Right ventricle myocardium superior (tissue), 1 donor: ENCODE measurements at places on chromosomes 1 and 21. TPM values are rescaled to one million over a fixed set of nuclear protein-coding genes. Genes with fewer than 3 reads are reported as not detected.

GRCh38 chr21:28971171-28971570, 21.5 kb downstream of the LTN1 start:
- DNase-seq: no peak

DNA sequence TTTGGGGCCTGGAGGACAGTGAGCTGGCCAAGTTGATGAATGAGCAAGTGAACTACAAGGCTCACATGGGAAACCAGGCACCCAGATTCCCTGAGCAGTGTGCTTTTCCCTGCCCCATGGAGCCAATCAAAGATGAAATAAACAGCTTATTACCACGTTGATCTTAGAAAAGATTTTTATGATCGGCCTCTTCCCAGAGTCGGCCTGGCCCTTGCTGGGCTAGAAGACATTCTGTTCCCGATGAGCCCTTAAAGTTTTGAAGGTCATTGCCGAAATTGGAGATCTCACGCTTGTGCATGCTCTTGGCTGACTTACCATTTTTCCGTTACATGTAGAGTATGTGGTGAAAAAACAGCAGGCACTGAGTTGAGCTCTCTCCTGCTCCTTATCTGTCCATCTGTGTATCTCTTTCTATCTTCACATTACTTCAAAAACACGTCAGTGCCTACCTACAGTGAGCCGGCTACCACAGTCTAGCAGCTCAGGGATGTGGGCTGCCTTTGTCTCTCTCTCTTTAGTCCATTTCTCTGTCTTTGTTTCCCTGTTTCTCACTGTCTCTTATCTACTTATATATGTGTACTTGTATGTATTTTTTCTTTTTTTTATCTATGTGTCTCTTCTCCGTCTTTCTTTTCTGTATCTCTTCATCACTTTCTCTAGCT, 248.8 kb upstream of the USP24 start:
- DNase-seq: no peak

- DNase-seq: no peak
These were observed 23.5 kb upstream of the SLAMF9 start for GRCh38 chr1:159977364-159978106.

TPM3 gene
- total RNA-seq: 80.9 TPM

DNA sequence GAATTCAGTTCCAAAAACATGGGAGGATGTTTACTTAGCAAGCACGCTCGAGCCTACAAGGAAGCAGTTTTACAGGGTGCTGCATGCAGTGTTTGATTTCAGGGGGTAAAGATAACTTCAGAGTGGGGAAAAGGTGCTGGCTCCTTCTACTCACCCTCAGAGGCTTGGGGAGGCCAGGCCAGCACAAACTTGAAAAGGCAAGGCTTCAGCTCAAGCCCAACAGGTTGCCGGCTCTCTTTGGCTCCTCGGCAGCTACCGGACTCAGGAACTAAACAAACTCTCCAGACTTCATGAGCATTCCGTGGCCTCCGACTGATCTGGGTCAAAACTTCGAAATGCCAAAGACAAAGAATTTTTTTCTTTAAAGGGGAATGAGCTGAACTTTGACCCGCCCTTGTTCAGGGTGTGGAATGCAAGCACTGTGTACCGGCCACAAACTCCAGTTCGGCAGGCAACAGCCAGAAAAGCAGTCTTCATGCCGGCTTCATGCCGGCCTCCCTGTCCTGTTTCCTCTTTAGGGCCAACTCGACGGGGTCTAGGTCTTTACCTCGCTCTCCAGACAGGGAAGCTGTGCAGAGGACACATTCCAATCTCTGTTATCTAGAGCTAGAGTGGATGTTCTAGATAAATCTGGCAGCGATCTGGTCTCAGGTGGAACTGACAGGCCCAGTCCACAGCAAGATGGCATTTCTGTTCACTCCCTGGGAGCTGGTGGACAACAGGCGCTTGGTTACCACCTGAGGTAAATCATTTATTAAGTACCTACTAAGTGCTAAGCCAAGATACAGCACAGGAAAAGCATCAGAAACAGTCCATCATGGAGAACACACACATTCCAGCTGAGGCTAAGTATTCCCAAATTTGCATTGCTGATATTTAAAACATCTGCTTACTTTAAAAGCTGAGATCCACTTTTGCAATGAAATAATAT, 75.0 kb downstream of the CD46 start:
- DNase-seq: peak; percentile 54

PKLR gene
- total RNA-seq: not detected

SIK1 gene
- total RNA-seq: 7.7 TPM

GRCh38 chr21:33299181-33299752, 25.5 kb upstream of the IFNAR1 start:
- no peak for DNase-seq

- no peak for DNase-seq
These were observed 1.3 kb downstream of the USP24 start for GRCh38 chr1:55213885-55214211.

DNA sequence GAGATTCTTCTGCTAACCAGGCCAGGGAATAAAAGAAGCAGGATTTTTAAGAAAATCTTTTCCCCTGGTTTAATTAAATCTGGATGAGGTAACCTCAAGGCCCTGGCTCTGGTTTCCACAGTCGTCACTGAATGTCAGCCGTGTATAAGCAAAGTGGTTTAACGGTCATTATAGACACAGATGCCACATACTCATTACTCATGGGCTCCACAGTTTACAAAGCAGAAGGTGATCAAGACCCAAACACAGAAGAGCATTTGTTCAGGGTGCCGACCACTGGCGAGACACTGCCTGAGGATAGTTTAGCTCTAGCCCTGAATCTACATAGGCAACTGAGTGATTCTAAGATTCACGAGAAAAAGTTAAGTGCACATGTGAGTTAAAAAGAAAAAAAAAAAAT, 27.8 kb upstream of the RAP1GAP start:
- no peak for DNase-seq

GPR61 gene
- total RNA-seq: 0.32 TPM

DNA sequence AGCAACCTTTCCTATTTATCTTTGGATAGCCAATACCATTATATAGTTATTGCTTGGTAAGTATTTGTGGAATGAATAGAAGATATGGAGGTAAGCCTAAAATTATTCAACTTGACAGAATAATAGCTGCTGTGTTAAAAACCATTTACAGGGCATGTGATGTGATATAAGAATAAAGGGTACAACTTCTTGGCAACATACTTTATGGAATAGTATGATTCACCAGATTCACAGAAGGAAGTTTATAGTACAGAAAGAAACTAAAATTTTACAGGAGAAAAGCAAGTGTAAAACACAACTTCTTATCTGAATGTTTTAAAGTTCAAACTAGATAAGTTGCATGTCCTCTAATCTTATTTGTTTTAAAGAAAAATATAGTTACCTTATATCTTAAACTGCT, 186.4 kb upstream of the ZRANB2 start:
- no peak for DNase-seq

- DNase-seq: no peak
These were observed 10.1 kb downstream of the ADAMTS5 start for GRCh38 chr21:26956813-26957212.

- DNase-seq: no peak
These were observed 175.6 kb downstream of the FCRL5 start for GRCh38 chr1:157376681-157377080.

DNA sequence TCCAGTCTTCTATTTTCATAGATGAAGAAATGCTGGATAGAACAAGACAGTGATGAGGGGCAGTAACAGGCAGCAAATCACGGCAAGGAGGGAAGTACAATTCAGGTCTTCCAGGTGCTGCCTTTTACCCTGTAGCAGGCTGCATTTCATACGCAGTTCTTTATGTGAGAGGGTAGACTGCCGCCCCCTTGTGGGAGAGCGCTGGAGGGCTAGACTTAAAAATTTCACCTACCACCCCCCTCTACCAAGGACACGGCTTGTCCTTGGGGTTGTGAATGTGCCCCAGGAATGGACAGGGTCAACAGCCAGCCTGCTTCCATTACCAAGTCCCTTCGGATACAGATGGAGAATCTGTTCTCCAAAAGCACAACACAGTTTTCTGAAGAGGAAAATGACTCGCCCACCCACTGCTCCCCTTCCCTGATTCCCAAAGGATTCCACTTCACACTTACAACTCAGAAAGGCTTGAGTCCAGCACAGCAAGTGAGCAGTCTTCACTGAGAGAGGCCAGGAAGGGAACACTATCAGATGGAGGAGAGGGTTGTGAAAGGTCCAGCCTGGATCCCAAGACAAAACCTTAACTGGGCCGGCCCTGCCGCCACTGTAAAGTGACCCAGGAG, 7.4 kb downstream of the WDR77 start:
- DNase-seq: no peak

LORICRIN gene
- not detected for total RNA-seq

ZNF683 gene
- total RNA-seq: not detected

DNA sequence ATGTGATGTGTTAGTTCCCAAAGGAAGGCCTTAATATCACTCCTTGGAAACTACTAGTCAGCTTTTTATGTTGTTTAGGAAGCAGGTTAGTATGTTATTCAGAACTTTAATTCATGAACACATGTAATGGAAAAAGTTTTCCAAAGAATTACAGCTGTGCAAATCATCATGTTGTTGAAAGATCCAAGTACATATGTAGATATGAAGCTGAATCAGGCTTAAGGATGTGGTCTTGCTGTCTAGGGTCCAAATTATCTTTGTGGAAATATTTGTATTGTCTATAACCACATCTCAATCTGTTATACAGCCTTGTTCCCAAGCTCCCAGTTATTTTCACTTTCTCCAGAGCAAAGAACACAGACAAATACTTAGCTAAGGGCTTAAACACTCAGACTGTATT, 231.6 kb downstream of the TPR start:
- DNase-seq: no peak

- no peak for DNase-seq
These were observed 637 bp downstream of the LYPLA2 start for GRCh38 chr1:23791516-23792047.

DNA sequence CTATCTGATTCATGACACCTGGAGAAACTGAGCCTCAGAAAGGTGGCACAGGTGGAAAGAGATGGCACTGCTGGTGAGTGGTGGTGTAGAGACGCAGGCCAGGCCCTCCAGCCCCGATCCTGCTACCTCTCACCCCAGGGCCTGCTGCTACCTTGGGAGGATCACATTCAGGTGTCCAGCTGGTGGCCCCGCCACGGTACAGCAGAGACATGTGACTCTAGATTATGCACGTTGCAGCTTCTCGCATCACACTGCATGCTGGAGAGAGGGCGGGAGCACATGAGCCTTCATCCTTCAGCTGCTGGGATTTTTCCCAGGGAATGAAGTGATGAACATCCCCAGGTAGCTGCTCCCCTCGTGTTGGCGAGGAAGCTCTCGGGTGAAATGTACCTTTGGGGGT, 32.9 kb downstream of the KAZN start:
- DNase-seq: no peak

DNA sequence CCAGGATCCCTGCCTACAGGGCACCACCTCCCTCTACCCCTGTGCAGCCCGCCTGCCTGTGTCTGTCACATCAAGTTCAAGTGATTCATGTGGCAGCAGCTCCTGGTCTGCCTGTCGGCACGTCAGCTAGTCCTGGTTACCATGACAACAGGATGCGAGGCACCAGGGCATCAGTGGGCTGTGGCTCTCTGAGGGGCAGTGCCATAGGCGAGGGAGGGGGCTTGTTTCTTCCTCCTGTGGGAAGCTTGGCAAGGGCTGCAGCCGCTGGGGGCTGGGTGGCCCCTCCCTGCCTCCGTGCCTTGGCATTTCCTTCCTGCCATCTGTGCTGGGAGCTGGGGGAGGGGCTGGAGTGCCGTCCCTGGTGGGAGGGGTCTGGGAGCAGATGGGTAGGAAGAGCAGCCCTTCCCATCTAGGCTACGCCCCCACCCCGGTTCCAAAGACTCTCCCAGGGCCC, 43.1 kb downstream of the FOXO6 start:
- peak; percentile 66 for DNase-seq

TFAP2E gene
- total RNA-seq: 0.27 TPM

DNA sequence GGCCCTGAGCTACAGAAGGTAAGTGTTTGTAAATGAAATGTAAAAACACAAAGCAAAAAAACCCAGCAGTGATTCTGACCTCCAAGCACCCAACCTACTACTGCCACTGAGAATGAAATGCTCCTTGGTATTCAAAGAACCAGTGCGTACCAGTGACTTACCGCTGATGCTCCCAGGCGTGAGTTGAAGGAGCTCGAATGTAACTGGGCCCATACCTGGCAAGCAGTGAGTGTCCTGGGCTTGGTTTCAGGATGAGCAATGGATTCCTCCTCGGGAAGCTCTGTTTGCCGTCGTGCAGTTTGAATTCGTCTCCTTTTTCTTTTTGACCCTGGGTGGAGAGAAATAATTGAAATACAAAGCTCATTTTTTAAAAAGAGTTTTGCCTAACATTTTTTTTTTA, 121.9 kb downstream of the ATG4C start:
- no peak for DNase-seq

TNFRSF14 gene
- total RNA-seq: 16.0 TPM

TGFB2 gene
- total RNA-seq: 1.5 TPM

C1orf185 gene
- total RNA-seq: not detected

CDA gene
- 3.5 TPM for total RNA-seq

GRCh38 chr1:47785561-47786271, 211.5 kb downstream of the TRABD2B start:
- DNase-seq: peak; percentile 55

GRCh38 chr1:68087184-68087583, 36.8 kb upstream of the DIRAS3 start:
- no peak for DNase-seq

- no peak for DNase-seq
These were observed 95.2 kb downstream of the TPTE start for GRCh38 chr21:10616535-10616934.

- no peak for DNase-seq
These were observed 111.3 kb downstream of the TNFSF18 start for GRCh38 chr1:172939475-172939874.

CDK18 gene
- total RNA-seq: 172 TPM

- no peak for DNase-seq
These were observed 425 bp downstream of the DDR2 start for GRCh38 chr1:162632698-162633080.

EDEM3 gene
- total RNA-seq: 17.8 TPM

DNA sequence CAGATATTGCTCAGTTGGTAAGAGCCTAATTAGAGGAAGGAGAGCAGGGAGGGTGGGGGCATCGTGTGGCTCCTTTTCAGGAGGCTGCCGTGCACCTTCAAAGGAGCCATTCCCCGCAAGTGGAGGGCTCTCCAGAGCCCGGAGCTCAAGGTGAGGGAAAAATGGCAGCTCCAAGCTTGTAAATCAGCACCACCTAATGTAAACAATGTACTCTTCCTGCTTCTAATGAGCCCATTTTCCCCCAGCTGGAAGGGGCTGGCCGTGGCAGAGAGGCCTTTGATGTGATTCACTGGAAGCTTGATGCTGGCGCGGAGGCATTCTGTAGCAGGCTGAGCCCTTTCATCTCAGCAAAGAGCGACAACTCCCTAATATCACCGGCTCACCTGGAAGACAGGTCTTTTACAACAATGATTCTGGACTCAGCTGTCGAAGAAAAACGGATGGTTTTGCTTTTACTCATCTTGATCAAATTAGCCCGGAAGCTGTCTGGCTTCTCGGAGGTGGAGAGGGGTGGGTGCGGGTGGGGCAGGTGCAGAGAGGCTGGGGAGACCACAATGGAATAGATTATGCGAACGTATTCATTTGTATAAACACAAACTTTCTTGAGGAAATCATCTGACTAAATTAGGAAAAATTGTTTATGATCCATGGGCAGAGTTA, 112.5 kb downstream of the RRAGC start:
- DNase-seq: no peak

GRCh38 chr1:162757476-162757875, 33.0 kb upstream of the HSD17B7 start:
- DNase-seq: no peak
